ENCODE measurements at places on chromosomes 1 and 21. TPM values are rescaled to one million over a fixed set of nuclear protein-coding genes. Genes with fewer than 3 reads are reported as not detected.

DNA sequence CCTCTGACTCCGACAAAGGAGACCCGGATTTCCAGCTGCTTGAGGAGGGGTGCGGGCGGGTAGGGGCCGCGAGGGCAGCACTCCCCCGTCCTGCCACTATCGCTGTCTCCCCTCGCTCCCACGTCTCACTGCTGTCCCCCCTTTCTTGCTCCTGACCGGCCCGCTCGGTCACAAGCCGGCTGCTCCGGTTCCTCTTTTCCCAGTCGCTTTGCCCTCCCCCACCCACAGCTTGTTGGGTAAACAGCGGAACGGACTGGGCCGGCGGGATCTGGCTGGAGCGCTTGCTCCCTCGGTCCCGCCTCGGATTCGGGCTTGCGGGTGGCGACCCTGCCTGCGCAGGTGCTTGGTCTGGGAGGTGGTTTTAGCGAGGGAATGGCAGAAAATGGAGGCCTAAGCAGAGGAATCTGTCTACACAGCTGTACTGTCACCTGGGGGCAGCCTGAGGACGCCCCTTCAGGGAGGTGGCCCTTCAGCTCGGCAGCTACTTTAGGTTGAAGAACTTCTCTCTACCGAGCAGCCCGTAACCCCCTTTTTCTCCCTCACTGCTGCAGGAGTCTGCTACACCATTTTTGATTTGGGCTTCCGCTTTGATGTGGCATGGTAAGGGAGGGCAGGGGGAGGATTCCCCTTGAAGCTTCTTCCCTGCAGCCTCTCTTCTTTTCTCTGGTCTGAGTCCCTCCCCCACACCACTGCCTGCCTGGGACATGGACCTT lies 645 bp downstream of the ATP6V0B start:
- peak; percentile 77 for DNase-seq

DNA sequence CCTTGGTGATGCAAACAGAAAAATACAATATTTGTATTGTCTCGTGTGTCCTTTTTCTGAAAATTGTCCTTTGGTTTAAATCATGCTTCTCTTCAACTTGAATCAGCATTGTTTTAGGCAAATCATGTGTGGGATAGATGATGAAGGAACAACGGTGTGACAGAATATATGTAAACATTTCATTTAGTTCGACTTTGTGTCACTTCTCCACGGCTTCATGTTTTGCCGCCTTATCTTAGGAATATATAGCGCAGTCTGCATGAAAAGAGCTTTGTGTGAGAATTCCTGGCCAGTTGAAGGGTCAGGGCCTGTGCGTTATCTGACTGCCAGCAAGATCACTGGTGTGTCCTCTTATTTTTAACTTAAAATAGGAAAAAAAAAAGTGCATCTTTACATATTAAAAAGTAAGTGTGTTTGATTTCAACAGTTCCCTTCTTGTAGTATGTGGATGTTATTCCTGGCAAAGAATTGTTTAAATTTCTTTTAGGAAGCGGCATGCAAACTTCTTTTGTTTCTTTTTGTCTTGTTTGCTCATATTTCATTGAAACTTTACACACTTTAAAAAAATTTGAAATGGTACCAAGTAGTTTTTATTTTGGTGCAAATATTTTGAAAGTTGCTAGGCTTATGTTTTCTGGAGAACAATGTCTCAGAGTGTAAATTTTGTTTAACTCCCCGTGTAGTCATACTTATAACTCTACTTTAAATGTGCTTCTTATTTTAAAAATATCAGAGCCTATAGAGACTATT lies 465.2 kb downstream of the USP25 start:
- DNase-seq, result no peak

The ATP8B2 gene
- total RNA-seq, result 86.6 TPM

DNA sequence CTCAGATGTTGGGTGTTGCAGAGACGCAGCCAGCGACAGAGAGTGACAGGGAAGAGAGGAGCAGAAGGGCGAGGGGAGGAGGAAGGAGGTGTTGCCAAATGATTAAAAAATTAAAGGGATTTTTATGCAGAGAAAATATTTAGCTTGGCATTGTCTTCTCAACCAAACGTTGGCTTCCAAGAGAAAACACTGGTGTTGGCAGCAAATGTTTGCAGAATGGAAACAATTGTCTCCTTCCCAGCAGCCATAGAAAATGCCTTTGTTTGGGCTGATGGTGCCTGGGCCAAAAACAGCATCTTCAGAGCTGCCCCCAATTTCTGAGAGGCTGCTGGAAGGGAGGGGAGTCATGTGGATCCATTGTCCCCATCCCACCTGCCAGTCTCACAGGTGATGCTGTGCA lies 29.7 kb upstream of the GRIK3 start:
- no peak for DNase-seq

GRCh38 chr1:202577381-202577780 lies 132.9 kb downstream of the SYT2 start:
- DNase-seq, result no peak

DNA sequence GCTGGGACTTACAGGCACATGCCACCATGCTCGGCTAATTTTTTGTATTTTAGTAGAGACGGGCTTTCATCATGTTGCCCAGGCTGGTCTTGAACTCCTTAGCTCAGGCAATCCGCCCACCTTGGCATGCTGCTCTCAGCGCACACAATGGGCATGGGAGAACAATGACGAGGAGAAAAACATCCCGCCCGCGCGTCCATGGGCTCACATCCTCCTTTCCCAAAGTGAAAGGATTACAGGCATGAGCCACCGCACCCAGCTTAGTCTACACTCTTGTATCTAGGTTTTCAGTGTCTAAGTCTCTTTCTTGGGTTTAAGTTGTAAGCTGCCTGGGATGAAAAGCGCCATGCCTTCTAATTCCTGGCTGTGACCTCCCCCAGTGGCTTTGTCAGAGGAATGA lies 37.9 kb downstream of the CDK18 start:
- DNase-seq, result peak; percentile 50

GRCh38 chr1:228256626-228257375 lies 49.0 kb downstream of the OBSCN start:
- no peak for DNase-seq

The ADIPOR1 gene
- 73.9 TPM for total RNA-seq

DNA sequence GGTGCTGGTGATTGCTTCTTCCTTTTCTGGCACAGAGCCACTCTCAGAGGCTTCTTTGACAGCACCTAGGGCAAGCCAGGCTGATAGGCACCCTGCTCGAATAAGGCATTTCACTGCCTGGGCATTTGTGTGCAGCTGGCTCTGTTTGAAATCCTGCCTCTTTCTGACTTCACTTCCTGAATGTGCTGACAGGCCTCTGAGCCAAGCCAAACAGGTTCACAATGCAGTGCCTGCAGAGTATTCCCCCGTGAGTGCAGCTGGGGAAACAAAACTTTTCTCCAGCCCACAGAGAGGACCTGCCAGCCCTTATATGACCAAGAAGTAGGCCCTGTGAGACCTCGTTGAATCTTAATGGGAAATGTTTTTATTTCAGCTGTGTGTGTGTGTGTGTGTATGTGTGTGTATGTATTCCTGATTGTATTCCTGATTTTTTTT lies 10.4 kb downstream of the JUN start:
- DNase-seq, result no peak

The CLK2 gene
- 36.7 TPM for total RNA-seq

DNA sequence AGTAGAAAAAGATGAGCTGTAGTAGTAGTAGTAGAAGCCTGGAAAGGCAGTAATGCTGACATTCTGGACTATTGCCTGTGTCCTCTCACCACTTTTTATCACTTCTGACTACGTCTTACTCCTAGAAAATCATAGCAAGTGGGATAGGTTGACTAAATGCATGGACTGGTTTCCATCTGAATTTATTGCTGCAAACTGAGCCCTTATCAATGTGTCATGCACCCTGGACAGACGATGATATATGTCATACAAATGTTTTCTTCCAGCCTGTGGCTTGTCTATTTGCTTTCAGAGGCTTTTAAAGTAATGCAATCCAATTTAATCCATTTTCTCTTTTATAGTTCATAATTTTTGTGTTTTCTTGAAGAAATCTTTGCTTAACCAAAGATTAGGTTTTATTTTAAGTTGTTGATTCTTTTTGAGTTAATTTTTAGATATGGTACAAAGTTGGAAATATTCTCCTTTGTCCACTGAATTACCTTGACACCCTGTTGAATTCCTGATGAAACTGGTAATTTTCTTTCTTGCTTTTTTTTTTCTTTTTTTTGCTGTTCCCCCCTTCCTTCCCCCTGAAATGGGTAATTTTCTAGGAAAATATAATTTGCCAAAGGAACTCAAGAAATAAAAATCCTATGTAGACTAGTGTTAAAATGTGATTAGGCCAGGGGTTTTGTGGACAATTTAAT lies 47.1 kb downstream of the PHACTR4 start:
- no peak for DNase-seq

DNA sequence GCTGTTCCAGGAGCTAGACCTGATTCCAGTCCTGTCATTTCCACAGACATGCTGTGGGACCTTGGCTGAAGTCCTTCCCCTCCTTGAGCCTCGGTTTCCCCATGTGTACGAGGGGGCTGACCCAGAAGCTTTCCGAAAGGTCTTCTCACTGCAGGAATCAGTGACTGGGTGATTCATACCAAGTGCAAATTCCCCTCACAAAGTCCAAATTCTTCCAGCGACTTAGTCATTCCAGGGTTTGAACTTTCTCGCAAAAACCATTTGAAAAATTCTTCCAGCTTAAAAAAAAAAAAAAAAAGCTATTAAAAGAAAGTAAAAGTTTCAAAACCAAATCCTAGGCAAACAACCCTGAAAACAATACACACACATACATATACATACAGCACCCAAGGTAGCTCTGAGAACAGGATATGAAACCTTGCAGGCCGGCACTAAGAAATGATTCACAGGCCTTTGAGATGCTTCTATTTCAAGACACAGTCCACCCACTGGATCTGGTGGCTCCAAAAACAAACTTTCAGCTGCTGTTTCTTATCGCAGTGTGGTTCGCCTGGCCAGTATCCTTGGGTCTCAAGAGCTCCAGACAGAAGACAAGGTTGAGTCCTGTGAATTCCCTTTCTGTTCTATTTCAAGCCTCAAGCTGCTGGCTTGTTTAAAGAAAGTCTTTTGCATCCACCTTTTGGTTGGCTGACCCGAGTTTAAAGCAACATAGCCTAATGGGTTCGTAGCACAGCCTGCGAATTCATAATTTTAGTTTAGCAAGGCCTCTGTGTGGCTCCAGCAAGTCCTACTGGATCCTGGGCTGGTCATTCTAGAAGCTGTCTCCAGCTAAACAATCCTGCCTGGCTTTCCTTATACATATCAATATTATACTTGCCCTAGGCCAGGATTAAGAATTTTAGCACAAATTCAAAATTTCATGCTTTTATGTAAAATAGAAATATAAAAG lies 18.0 kb upstream of the ID3 start:
- DNase-seq, result no peak

- DNase-seq, result no peak
Measured at GRCh38 chr1:4658643-4659628, 4.5 kb downstream of the AJAP1 start.

DNA sequence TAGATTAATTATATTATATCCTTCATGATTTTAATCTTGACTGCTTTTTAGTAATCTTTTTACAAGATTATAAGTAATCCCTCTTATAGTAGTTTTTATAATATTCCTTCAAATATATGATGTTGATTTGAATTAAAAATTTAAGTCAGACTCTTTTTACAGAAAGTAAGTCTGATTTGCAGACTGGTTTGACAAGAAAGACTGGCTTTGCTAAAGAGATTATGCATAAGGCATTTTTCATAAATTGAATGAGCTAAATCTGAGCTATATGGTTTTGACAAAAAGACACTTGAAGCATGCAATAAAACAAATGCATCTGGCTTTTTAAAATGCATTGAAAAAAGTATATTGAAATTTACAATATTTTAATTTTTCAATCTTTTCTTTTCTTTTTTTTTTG lies 26.3 kb upstream of the CAMK1G start:
- no peak for DNase-seq

DNA sequence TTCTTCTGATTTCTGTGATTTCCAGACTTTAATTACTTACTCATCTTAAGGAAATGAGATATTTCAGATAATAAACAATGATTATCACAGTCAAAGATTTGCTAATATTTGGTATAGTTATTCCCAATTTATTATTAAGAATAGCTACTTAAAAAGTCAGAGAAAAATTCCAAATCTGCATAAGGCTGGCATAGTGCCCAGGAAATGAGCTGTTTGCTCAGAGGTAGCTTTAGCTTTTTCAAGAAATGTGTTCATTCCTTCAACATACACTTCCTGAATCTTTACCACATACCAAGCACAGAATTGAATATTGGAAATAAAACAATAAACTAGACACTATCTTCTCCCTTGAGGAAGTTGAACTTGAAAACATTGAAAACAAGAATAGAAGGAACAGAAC lies 44.3 kb upstream of the KCNK1 start:
- no peak for DNase-seq

DNA sequence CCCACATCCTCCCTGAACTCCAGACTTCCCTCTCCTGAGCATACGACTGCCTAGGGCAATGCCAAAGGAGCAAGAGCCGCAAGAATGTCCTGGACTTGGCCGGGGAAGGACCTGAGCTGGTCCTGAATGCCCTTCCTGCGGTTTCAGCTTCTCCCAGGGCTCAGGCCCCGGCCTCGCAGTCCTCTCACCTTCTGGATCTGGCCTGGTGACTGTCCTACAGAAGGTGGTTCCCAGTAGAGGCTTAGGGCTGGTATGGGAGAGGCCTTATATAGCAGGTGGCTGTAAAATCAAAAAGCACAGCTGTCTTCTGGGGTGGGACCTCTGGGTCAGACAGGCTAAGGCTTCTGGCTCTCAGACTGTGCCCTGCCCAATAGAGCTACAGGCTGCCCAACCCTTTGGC lies at the start of gene LYPD8:
LYPD8 (minus strand) TSS at position 243 of the 400 bp plus-strand sequence. CDS start 4,678 bp downstream, outside the sequence.
- DNase-seq, result no peak

DNA sequence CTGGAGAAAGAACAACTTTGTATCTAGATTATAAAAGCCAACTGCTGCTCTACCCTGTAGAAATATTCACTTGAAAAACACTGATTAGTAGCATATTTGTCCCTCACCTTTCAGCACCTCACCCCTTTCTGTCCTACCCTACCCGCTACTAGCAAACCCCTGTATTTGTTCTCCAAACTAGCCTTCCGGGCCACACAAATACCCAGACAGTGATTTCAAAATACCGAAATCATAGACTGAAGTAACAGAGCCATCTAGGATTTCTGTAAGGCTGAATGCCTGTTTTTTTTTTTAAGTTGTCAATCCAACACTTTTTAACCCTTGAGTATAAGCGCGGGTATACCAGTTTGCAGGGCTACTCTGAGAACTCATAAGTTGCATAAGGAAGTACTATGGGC lies 398 bp upstream of the DPT start:
- no peak for DNase-seq

The KCNJ9 gene
- total RNA-seq, result not detected

GRCh38 chr1:20075345-20075744 lies 5.4 kb downstream of the PLA2G5 start:
- DNase-seq, result no peak

GRCh38 chr1:15797614-15798390 lies 9.6 kb downstream of the UQCRHL start:
- DNase-seq, result no peak
